ENCODE measurements at places on chromosomes 12 and 14.
A peak's percentile ranks its signal among the peaks of the same experiment; 100 is the strongest.

DNA sequence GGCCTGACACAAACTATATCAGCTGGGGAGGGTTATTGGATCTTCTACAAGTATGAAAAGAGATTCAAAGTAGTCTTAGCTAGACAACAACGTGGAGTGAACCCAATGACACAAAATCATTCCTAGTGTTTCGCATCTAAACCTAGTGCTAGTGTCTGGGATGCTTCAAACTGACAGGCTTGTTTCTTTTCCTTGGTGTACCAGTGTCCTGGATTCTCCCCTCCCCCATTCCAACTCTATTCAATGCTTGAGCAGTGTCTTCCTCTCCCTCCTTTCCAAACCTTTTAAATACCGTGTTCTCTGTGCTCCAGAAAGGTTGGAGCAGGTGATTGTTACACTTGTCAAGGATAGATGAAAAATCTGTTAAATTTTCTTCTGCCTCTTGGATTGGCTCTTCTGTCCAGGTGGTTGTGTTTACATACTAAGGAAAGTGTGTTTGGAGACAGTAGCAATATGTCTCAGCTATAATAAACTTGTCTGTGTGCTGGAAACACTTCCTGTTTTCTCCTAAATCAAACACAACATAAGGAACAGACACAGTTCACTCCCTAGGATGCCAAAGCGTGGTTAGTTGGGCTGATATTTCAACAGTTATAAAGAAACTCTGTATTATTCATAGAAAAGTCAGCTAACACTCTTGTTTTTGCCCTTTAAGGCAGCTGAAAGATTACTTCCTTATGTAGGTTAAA, 14.4 kb upstream of the GUCY2C start:
- DNase-seq = no peak

DNA sequence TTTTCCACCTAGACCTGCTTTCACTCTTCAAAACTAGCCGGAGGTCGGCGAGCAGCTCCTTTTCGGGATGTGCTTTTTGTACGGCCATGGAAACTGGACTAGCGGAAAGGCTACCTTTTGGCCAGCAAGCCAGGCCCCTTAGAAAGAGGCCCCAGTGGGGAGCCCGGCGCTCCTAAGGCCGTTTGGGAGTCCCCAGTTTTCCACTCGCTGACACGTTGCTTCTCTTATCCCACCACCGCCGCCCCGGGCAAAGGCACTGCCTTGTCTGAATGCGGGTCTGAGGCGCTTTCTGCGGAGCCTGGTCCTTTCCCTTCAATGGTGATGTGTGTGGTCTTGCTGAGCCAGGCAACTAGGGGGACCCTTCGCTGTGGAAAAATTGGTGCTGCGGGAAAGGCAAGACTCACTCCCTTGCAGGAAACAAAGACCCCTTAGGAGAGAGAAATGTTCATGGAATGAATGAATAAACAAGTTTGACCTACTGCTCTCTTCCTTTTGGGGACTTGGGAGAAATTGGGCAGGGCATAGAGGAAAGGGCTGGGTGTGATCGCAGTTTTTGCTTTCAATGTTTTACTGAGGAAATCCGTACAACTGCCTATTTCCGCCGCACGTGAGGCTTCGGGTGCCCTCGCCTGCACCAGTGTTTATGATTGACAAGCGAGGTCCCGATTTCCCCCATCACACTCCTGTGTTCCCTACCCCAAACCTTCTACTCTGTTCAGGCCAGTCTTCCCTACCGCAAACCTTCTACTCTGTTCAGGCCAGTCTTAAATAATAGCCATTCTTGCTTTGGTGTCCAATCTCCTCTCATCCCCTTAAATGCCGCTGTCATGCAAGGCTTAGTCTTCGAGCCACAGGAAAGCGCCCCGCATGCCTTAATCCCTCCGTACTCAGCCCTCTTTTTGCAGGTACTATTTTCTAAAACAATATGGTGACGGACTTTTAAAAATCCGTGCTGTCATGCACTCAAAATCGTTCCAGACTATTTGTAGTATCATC, 1.0 kb upstream of the SLC38A2 start:
- DNase-seq = no peak

GRCh38 chr14:104137297-104138097, 890 bp upstream of the KIF26A start:
- peak; percentile 73 for DNase-seq

GRCh38 chr12:10810068-10810467, at the start of gene TAS2R9:
Gene TAS2R9 (minus strand): TSS chr12:10810168. CDS start chr12:10810075, 93 bp downstream.
- no peak for DNase-seq

GRCh38 chr12:88802096-88802706, 221.9 kb upstream of the KITLG start:
- no peak for DNase-seq

DNA sequence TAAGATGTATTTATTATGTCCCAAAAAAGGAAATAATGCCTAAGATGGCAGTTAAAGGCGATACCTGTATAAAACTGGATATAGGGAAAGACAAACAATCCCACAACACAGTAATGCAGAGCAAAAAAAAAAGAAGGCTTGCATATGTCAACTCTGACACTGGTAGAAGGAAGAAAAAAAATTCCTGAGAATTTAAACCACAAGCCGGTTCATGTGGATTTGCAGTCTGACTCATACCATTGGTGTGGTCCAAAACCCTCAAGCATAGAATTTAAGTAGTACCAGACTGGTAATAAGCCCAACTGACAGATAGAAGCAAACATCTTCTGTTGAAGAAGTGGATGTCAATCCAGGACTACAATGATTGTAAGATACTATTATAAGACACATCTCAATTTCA, 7.2 kb downstream of the DNAI7 start:
- no peak for DNase-seq

DNA sequence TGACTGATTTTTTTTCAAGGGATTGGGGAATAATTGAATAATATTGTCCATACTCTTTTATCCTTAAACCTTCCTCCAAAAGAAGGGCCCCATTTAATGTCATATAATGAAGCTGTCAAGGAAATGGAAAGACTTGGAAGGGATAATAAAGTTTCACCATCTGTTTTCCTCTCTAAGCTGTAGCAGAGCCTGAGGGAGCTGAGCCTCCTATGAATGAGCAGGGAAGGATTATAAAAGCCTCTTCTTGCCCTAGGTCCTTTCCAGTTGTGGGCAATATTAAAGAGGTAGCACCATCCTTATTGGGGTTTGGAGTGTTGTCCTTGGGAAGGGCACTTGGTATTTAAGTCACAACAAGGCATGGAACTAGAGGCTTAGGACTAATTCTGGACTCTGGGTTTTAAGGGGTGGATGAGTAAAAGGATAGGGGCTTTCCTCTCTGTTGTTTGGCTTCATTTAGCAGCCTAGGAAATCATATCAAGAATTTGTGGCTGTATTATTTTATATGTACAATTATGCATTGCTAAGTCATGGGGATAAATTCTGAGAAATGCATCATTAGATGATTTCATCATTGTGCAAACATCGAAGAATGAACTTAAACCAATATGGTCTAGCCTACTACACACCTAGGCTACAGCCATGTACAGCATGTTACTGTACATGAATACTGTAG, 408.5 kb upstream of the DCN start:
- DNase-seq = no peak

GRCh38 chr14:96793547-96793946, 3.6 kb upstream of the VRK1 start:
- no peak for DNase-seq

DNA sequence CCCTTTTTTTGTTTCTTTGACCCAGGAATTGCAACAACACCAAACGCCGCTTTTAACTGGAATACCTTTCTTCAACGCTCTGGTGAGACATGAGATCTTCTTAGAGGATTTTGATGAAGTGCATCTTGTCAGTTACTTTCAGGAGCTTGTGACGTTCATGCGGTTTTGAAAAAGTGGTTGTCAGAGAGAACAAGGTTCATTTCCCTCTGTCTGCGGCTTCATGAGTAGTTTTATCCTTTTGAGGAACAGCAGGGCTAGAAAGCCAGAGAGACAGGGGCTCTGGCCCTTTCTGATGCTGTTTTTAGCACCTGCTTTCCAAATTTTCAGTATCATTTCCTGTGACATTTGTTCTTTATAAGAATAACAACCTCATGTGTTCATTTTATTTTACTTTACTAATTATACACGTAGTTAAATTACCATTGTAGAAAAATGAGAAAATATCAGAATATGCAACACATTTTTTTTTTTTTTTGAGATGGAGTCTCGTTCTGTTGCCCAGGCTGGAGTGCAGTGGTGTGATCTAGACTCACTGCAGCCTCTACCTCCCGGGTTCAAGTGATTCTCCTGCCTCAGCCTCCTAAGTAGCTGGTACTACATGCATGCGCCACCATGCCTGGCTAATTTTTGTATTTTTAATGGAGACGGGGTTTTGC, 61.8 kb downstream of the GLT1D1 start:
- peak; percentile 5 for DNase-seq

DNA sequence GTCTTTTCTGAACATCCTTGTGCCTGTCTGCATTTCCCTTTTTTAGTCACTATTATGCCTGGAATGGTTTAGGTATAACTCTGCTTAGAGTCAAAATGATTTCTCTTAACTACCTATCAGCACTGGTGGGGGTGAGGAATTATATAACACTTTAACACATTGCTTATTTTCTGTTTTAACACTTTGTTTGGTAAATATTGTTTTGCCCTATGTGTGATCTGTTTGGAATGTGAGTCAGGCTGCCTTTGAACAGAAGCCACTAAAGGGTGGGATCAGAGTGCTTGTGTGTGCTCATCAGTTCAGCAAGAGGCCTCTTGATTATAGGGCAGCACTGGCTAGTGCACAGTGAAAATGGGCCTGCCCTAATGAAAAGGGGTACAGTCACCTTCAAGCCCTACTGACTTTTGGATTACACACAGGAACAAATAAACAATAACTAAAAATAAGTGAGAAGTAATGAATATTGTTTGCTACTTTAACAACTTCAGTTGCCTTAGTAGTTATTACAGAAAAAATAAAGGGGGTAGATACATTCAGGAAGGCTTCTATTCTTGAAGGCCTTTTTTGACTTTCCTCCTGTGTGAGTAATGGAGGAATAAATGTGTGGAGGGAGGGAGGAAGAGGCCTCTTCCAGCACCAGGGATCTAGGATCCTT, 23.2 kb downstream of the NGDN start:
- DNase-seq = no peak

GRCh38 chr12:130203151-130203550, 40.9 kb downstream of the FZD10 start:
- no peak for DNase-seq

DNA sequence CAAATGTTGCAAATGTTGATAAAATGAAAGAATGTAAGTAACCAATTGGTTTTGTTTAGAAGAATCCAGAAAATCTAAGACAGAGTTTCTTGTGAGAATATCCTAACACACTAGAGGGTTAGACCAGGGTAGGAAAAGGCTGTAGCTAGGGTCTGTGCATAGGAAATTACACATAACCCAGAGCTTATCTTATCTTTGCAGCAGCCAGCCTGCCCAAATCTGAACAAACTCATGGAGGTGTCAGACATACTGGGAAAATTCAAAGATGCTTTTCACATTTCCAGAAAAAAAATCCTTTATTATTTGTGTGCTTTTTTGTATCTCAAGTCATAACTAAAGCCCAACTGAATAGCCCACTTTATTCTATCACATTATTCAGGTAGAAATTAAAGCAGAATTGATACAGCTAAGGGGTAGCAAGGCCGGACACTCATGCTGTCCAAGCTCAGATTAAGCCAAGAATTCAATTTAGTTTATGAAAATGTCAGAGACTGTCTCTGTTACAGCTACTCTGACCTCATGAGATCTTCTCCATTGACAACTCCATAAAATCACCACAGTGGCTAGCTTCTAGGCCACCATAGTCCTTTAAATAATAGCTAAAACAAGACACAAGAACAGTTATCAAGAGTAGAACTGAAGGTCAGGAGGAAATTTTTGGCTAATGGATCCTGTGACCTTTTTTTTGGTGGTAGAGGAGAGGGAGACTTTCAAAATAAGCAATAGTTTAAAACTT, 169.6 kb upstream of the RASSF8 start:
- no peak for DNase-seq

DNA sequence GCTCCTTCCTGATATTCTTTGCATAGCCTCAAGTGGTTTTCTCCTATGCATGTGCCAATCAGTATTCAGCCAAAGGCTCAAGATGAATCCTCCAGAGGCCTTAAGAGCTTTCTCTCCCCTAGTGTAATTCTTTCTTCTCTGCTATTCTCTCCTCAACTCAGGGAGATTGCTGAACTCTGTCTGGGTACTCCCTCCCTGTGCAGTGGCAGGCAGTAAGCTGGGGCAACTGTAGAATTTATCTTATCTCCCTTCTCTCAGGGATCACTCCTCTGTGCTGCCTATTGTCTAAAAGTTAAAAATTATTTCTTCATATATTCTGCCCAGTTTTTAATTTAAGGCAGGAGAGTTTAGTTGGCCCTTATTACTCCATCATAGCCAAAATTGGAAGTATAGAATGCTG, 28.5 kb upstream of the RTRAF start:
- DNase-seq = no peak

DNA sequence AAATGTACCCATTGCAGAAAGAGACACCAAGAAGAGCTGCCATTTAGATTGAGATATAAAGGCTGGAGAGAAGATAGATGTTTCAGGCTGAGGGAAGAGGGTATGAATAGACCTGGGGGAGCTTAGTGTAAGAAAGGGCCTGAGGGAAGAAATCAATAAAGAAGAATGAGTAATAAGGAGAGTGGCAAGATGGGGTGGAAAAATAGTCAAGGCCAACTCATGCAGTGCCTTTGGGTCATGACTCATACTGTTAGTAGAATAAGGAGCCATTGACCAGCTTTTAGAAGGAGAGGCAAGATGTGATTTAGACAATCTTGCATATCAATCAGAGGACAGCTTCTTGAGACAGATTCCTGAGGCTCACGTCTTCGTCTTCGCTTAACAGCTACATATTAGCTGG, 287.5 kb downstream of the DUSP6 start:
- no peak for DNase-seq

DNA sequence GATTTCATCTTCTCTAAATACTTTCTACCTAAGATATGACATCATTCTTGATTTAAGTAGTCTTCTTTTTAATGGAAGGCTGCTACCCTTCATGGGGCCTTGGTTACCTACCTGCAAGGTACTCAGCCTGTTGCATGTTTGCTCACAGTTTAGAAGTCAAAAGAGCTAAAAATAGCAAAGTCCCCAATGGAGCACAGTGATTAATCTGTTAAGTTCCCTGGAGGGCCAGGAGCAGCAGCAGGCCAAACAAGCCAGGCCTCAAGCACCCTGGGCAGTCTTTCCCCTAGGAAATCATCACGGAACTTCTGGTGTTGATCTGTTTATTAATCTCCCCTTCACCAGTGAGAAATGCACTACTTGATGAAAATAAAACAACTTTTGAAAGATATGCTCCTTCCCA, 24.0 kb upstream of the SLC8A3 start:
- DNase-seq = no peak

DNA sequence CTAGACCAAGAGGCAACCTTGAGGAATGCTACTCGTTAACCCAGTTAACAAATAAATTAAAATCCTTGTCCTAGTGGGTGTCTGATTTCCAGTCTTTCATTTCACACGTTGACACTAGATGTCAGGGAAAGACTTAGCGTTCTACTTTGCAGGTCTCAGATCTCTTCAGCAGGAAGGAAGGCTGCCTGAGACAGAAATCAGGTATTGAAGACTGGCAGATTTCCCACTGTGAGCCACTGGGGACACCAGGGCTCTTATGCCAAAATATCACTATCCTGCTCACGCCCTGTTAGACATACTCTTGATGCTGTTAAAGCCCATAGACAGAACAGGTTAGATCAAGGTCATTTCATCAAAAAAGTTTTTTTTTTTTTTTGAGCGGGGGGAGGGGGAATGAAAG, 33.0 kb downstream of the EMP1 start:
- DNase-seq = no peak
